GM03348 (cell line): ENCODE measurements at places on chromosomes 6 and 20.

GRCh38 chr6:160714731-160715316 is 12.8 kb downstream of the PLG start:
- DNase-seq: peak; percentile 70

DNA sequence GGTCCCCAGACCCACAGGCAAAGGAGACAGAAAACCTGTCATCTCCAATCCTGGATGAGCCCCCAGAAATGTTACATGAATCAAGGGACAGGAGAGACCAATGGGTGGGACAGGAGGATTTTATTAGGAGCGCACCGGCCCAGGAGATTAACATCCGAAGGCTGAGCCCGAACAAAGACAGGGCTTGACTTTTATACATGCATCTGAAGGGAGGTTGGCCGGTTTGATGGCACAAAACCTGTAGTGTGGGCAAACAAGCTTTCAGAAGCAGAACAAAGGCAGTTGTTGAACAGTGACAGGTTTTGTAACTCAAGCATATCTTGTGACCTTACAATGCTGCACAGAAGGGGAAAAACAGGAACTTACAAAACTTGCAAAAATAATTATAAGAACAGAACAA is 83.9 kb upstream of the GPR6 start:
- DNase-seq: no peak

GRCh38 chr20:9161311-9161710 is 92.4 kb downstream of the PLCB4 start:
- no peak for DNase-seq

DNA sequence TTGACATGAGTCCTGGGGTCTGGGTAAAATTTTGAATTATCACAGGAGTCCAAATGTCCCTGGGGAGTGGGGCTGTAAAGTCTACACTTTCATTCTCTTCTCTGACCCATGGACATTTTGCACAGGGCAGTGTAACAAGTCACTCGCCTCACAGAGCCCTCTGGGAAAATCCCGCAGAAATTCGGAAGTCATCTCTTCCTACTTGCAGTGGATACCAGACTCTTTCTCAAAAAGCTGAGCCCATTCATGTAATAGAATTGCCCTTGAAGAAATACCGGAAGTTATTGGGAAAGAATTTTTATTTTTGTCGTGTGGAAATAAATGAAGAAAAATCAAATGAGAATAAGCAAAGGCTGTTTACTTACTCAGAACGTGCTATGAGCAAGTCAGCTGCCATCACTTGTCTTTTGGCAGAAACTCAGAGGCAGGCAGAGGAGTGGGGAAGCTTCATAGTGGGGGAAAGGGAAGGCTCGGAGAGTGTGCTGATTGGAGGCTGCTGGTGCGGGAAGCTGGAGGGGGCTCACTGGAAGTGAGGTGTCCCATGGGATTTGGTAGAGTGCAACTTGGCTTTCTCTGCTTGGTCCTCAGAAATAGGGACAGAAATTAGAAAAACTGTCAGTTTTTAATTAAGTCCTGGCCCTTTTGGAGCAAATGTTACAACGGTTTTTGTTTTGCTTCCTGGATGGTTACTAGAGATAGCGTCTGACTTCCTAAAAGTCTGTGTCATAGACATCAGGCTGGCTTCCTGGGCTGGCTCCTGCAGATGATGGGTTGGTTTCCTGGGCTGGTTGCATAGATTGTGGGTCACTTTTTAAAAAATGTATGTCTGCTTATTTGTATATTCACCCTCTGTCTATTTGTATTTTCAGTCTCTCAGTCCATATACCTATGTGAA is 79.8 kb upstream of the EEF1E1 start:
- DNase-seq: peak; percentile 49

DNA sequence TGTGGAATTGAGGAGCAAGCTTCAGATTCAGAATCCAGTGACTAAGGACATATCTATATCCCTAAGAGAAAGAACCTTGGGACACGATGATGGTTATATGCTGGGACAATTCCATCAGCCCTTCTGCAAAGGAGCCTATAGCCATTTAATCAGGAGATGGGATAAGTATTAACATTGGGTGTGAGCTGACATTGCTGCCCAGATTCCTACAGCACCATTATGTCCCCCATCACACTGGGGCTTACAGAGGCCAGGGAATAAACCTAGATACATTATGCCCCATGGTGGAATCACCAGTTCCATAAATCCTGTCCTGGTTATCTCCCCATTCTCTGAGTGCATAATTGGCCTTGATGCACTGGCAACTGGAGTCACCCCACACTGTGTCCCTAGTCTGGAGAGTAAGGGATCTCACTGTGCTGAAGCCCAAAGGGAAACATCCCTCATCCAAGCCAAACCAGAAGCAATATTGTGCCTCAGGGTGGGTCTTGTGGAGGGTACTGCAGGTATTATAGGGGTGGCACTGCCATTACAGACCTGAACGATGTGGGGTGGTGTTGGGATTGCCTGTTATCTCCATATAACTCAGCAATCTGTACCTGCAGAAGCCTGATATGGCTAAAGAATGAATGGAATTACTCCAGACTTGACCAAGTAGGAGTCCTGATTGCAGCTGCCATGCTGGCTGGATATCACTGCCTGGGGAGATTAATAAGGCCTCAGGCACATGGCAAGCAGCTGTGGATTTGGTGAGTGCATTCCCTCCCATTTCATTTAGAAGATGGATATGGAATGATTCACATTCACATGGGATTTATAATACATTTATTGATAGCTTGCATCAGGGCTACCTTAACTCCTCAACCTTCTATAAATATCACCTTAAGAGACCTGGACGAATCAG is 5.0 kb downstream of the HLA-A start:
- no peak for DNase-seq

GRCh38 chr6:111274593-111275217 is 187.4 kb downstream of the SLC16A10 start:
- DNase-seq: no peak

- no peak for DNase-seq
Observed at GRCh38 chr6:6808915-6809314, 220.4 kb downstream of the LY86 start.

- DNase-seq: peak; percentile 51
Observed at GRCh38 chr20:2986466-2986865, 57.0 kb upstream of the GNRH2 start.
